ENCODE measurements at places on chromosomes 3 and 15.

GRCh38 chr3:45095916-45096526 lies 50.2 kb downstream of the CDCP1 start:
- no peak for DNase-seq

- no peak for DNase-seq
Observed at GRCh38 chr3:137382005-137382594, 382.0 kb upstream of the SOX14 start.

DNA sequence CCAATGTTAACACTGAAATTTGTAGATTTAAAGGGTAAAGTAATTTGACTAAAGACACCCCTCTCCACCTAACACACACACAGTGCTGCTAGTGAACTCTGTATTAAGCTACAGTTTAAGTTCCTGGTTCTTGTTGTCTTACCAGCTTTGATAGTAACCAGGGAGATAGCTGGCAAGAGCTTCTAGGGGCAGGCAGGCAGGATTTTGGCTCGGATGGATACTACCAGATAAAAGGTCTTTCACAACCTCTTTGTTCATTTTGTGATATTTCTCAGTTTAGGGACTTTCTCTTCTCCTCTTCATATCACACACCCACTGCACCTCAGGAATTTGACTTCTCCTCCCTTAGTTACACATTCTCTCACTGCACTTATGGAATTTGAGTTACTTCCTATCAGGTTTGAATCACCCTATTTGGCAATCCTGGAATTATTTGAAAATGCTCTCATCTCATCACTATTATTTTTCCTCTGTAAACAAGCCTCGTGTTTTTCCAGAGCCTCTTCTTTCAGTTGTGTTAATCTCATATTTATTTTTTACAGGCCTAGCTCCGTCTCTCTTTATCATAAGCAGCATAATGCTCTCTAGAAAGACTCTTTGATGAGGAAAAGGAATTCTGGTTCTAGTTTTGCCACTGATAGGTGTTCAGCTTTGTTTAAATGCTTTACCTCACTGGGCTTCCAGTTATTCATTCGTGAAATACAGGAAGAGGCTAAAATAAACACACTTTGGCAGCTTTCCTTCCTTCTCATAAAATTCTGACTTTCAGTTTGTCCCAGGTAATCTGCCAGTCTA lies 23.0 kb upstream of the CLDN1 start:
- no peak for DNase-seq

DNA sequence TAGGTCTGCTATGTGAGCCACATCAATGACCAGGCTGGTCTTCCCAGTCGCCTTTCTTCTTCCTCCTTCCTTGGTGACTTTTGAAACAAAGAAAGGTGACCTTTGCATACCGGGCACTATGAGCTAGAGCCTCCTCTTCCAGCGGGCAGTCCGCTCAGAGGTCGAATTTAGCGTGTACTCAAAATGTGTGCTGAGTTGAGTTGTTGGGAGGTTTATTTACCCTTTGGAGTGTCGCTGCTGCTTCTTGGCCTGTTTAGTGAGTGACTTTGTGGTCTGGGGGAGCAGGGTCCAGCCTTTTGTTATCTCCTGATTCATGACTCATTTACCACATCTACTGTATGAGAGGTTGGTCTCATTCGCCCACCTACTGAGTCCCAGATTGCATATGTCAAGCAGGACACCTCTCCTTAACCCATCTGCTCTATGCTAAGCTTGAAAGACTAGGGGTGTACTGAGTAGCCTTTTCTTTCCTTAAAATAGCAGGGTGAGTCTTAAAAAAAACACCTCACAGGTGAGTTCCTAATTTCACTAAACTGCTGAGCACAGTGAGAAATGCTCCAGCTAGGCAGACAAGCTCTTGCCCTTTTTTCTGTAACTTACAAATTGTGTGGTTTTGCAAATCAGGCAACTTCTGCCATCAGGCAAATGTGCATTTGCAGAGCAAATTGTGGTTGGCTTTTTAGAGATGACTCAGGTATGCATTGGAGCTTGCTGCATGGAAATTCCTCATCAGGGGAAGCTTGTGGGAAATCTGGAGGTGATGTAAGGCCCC lies 3.2 kb upstream of the SIAH2 start:
- DNase-seq = no peak

DNA sequence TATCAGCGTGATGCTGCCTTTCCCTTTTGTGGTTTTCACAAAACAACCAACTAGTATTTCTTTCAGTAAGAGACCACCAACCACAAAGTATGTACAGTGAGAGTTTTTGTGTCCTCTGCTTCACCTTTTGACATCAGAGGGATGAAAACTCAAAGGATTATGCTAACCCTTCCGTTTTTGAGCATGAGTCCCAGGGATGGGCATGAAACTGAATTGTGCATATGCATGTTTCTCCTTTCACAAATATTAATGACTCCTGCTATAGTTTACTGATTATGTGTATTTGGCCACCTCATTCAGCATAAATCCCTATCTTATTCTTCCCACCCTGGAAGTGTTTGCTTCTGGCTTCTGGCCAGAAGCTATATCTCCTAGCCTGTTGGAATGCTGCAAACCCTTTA lies 59.2 kb downstream of the RSRC1 start:
- DNase-seq = no peak

GRCh38 chr15:101178931-101179330 lies 72.9 kb downstream of the CHSY1 start:
- DNase-seq = no peak

DNA sequence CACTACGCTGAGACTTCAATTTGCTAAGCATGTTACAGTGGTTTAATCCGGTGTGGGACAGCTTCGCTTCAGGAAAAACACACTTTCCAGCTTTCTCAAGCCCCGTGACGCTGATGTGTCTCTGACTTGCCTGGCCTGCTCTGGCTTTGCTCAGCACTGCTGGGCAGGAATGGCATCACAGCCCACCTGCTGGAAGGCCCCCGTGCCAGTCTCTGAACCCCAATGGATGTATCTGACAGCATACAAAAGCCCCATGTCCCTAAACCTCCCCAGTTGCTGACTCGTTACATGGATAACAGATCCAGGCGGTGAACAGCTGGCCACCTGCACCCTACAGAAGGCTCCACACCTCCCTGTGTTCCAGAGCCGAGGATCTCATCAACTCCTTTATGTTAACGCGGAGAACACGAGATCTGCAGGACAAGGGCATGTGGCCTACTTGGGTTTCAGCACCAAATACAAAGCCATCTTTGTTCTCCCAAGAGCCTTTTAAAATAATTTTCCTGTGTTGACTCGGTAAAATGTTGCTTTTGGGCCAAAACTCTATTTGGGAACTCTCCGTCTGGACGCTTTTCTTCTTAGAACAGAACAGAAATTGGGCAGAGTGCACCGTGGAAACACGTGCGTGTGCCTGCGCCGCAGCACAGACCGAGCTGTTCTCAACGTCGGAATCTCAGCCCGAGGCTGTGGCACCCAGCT lies 61.4 kb downstream of the ATP10A start:
- DNase-seq = no peak

- DNase-seq = no peak
Observed at GRCh38 chr3:185796431-185797107, 28.3 kb downstream of the IGF2BP2 start.

GRCh38 chr15:70017801-70018200 lies 79.9 kb downstream of the TLE3 start:
- no peak for DNase-seq

DNA sequence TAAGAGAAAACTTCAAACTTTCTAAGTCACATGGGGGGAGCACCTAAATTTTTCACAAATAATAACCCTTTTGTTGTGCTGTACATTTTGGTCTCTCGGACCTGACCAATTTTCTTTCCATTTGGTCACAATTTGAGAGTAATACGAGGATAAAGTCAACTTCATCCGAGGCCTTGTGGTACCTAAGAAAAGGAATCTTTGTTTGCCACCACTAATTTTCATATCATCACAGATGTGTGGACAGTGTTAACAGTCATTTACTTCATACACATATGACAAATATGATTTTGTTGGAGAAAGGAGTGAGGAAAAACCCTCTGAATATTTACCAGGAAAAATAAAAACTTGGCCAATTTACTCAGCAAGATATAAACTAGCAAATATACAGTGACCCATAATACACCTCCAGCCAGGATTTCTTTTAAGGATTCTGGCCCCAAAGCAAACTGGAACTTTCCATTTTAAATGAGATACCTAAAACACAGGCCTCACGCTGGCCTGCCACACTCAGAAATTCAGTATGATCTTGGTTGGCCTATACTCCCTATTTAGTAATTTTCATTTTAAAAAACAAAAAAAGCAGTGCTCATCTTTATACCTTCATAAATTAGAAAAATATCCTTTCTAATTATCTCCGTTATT lies 40.7 kb downstream of the VGLL4 start:
- DNase-seq = no peak

DNA sequence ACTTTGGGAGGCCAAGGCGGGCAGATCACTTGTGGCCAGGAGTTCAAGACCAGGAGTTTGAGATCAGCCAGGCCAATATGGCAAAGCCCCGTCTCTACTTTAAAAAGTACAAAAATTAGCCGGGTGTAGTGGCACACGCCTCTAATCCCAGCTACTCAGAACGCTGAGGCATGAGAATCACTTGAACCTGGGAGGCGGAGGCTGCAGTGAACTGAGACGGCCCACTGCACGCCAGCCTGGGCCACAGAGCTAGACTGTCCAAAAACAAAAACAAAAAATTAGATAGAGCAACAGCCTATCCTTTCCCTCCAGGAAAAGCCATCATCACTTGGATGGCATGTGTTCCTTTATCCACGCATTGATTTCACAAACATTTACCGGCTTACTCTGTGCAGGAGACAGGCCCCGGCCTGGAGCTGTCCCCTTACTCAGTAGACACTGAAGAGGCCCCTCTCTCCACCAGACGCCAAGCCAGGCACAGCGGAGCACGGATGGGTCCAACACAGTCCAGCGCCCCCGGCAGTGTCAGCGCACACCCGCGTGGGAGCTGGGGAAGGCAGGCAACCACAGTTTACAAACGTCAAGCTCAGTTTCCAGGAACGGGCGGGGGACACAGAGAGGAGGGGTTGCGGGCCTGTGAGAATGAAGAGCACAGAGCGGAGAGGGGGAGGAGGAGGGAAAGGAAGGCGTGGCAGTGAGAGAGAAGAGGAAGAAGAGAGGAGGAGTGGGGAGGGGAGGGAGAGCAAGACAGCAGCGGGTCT lies 3.1 kb downstream of the GP5 start:
- no peak for DNase-seq

GRCh38 chr3:59212128-59212779 lies 162.4 kb upstream of the CFAP20DC start:
- DNase-seq = no peak

DNA sequence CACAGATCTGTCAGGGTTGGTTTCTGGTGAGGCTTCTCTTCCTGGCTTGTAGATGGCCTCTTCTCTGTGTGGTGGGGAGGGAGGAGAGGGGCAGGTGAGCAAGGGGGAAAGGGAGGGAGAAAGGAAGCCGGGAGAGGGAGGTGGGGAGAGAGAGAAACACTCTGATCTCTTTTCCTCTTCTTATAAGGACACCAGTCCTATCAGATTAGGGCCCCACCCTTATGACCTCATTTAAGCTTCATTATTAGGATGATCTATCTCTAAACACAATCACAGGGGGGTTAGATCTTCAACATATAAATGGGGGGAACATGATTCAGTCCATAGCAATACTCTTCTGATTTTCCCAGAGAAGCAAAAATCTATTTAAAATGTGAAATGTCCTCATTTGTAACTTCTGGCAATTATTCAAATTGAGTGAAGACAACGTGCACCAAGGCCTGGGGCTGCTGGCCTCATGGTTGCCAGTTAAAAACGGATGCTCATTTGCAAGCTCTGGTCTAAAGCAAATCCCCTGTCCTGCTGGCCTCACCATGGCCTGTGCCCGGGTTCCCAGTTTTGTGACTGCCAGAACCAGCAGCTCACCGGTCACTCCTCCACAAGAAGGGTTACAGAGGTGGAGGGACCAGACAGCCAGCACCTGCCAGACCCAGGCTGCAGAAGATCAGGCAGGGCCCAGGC lies 8.3 kb downstream of the POMGNT2 start:
- no peak for DNase-seq

DNA sequence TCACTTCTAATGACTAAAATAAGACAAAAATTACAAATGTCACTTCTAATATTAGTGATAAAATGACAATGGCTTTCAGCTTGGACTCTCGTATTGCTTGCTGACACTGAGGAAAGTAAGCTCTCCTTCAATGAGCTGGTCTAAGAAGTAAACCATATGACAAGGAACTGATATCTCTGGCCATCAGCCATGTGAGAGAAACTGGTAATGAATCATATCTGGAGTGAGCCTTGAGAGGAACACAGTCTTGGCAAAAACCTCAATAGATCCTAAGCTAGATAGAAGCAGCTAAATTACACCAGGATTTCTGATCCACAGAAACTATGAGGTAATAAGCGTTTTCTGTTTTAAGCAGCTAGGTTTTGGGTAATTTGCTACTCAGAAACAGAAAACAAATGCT lies 1575.1 kb downstream of the OTOL1 start:
- peak; percentile 64 for DNase-seq

- DNase-seq = no peak
Observed at GRCh38 chr3:23019596-23020300, 183.4 kb upstream of the UBE2E2 start.

DNA sequence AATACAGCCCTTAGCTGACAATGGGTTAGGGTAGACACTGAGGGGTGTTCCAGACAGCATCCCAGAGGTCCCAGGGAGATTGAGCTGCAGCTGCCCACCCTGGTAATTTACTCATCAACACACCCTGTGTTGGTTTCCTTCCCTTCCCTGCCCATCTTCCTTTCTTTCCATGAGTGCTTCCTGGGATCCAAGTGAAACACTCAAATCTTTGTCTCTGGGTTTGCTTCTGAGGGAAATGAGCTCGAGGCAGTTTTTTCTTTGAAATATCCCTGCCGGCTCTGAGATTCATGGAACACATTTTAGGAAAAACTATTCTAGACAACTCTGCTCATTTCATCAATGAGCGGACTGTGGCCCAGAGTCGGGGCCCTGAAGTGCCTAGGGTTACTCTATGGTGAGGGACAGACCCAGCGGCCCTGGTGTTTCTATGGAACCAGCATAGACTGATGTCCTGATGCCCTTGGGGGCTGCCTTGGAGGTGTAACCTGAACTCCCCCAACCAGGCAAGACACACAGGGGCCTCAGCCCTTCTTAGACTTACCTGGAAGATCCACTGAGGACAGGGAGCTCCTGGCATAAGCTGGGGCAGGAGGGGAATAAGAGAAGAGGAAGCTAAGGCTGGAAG lies 14.9 kb upstream of the CSRNP1 start:
- DNase-seq = no peak

DNA sequence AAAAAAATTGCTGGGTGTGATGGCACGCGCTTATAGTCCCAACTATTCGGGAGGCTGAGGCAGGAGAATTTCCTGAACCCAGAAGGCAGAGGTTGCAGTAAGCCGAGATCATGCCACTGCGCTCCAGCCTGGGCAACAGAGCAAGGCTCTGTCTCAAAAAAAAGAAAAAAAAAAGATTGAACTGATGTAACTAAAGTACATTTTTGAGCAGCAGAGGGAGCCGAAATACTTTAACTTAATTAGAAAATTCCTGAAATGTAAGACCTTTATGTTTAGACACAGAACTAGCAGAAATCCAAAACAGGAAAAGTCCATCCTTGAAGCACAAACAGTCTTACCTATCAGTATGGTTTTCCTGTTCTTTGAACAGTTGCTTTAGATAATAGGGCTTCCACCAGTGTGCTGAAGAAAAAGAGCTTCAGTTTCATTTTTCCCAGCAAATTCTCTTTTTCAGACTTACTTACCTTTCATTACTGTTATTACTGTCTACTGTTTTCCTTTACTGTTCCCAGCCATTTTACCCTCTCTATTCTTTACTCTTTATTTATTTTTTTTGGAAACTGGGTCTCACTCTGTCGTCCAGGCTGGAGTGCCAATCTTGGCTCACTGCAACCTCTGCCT lies 33.4 kb upstream of the ZNF609 start:
- DNase-seq = peak; percentile 32

GRCh38 chr3:156772588-156773206 lies 53.5 kb upstream of the LEKR1 start:
- DNase-seq = no peak

Data from right lung (tissue), 10 donors.